ENCODE measurements at places on chromosomes 7 and 10. TPM values are rescaled to one million over a fixed set of nuclear protein-coding genes. Genes with fewer than 3 reads are reported as not detected.

DNA sequence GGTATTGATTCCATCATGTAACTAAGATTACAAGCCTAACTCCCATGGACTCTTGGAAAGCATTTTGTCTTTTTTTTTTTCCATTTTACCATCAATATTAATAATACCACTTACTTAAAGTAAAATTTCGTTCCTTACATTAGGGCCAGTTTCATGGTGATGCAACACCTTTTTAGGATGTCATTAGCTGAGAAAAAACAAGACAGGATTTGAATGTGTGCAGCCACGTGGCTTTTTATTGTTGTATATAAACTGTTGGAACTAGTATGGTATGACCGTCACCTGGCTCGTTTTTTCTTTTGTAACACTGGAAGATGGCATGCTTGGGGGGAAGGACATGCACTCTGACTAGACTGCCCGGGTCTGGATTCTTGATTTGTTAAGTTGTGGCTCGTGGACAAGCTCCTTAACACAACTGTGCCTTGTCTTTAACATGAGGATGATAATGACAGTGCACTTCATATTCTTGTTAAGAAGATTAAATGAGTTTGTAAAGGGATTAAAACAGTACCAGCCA, 42.1 kb downstream of the ARHGAP21 start:
- no peak overlapping the region for H3K4me3 ChIP-seq
- H3K27me3 ChIP-seq: no peaks in the 10 kb centered on the region
- H3K27ac ChIP-seq: peak overlapping the region; percentile 74
- peaks cover 18% of the 10 kb centered on the region for H3K4me1 ChIP-seq
- peaks cover 19% of the 10 kb centered on the region for H3K36me3 ChIP-seq

GRCh38 chr10:99534939-99535763, 2.4 kb downstream of the NKX2-3 start:
- no peak for DNase-seq
- H3K27me3 ChIP-seq: peaks cover 97% of the 10 kb centered on the region
- peak overlapping the region; percentile 46 for H3K4me3 ChIP-seq
- peaks cover 19% of the 10 kb centered on the region for H3K4me1 ChIP-seq
- H3K27ac ChIP-seq: no peak overlapping the region

GRCh38 chr10:18377898-18378297, 237.7 kb downstream of the CACNB2 start:
- no peaks in the 10 kb centered on the region for H3K36me3 ChIP-seq
- no peak overlapping the region for H3K27ac ChIP-seq
- H3K27me3 ChIP-seq: no peaks in the 10 kb centered on the region
- no peak for DNase-seq
- no peaks in the 10 kb centered on the region for H3K4me1 ChIP-seq

- H3K4me3 ChIP-seq: peak overlapping the region; percentile 85
- H3K27ac ChIP-seq: peak overlapping the region; percentile 74
- DNase-seq: peak; percentile 44
- peaks cover 9% of the 10 kb centered on the region for H3K27me3 ChIP-seq
- peaks cover 35% of the 10 kb centered on the region for H3K4me1 ChIP-seq
- peaks cover 8% of the 10 kb centered on the region for H3K36me3 ChIP-seq
These were observed 127.8 kb upstream of the ZNF746 start for GRCh38 chr7:149625340-149625946.

DNA sequence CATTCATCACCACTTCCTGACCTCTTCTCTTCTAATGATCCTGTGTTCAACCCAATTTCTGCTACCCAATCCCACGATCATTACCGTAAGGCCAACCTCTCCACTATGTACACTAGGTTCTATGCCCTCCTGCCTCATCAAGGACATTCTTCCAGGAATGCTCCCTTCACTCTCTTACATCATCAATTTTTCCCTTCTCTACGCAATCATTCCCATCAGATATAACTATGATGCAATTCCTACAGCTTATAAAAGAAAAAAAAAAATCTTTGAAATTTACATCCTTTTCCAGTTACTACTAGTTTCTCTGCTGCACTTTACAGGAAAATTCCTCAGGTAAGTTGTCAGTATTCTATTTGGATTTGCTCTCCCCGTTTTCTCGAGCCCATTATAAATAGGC, 30.8 kb upstream of the GPR22 start:
- no peak overlapping the region for H3K4me3 ChIP-seq
- no peaks in the 10 kb centered on the region for H3K4me1 ChIP-seq
- no peaks in the 10 kb centered on the region for H3K27me3 ChIP-seq
- H3K27ac ChIP-seq: no peak overlapping the region
- peaks cover 12% of the 10 kb centered on the region for H3K36me3 ChIP-seq
- no peak for DNase-seq

DNA sequence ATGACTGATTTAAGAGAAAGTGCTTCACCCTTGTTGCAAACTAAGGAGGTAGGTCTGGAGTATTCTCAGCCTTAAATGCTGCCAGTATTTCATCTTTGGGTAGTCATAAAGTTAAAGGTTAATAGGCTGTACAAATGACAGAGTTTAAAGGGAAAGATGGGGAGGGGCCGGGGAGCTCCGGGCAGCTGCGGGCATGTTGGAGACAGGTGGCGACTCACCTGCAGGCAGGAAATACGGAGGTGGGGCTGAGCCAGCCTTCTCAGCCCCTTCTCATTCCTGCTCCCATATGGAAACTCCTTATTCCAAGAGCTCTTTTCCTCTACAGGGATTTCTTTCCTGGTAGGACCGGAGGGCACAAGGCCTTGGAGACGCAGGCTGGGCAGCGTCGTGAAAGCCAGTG, 31.8 kb upstream of the HMX3 start:
- no peaks in the 10 kb centered on the region for H3K4me1 ChIP-seq
- no peak for DNase-seq
- no peak overlapping the region for H3K4me3 ChIP-seq
- no peaks in the 10 kb centered on the region for H3K36me3 ChIP-seq
- peaks cover 62% of the 10 kb centered on the region for H3K27me3 ChIP-seq

GRCh38 chr7:128928882-128929788, 8.6 kb upstream of the IRF5 start:
- no peak overlapping the region for H3K27ac ChIP-seq
- H3K4me1 ChIP-seq: peaks cover 3% of the 10 kb centered on the region
- H3K4me3 ChIP-seq: no peak overlapping the region

The DDIT4 gene
- total RNA-seq: 62.5 TPM

The SSC4D gene
- 26.2 TPM for total RNA-seq

The CADPS2 gene
- total RNA-seq: 2.3 TPM

Measured in mesothelial cell of epicardium (in vitro differentiated cells).